GM12878 (cell line): ENCODE measurements at places on chromosomes 7 and 10.

- DNase-seq = no peak
Observed at GRCh38 chr7:69147631-69148030, 450.6 kb upstream of the AUTS2 start.

DNA sequence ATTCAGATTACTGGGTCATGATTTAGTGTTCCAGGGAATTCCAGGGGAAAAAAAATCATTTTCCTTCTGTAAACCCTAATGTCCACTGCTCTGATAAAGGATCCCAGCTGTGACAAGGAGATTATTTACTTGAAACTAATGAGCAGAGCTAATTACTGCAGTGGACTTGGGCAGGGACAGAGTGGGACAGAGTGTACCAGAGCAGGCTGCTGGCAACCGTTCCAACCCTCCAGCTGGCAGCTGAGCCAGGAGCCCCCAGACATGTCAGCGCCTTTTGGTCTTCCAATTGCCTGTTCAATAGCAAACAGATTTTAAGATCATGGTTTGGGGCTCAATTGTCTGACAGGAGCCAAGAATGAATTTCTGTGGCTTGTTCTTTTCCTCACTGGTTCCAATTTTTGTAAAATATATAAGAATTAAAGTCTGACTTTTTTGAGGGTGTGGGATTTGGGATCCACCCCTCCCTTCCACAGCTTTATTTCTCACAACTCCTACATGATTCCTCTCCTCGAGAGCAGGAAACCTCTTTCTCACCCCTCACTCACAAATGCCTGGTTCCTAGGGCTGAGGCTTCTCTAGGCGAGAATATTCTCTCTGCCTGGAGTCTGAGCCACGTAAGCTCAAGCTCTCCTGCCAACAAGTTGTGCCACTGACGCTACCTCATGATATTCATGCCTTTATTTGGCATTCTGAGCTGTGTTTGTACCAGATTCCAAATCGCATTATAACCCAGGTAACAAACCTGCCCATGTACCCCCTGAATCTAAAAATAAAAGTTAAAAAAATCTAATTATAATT, 20.6 kb upstream of the FAM180A start:
- no peak for DNase-seq

DNA sequence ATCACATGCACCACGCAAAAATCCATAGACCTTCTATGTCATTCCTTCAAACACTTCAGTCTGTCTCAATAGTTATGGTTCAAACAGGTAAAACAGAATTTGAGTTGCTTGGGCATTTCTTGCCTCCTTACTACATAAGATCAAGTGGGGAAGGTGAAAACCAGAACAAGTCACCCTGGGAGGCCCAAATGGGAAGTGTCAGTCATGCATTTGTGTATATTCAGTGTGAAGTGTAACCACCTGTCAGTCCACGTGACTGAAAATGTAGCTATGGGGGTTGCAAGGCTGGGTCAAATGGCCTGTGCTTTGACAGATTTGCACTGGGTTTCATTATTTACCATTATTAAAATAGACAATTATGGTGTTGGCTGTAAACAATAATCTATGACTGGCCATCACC, 176.6 kb upstream of the VIPR2 start:
- no peak for DNase-seq

DNA sequence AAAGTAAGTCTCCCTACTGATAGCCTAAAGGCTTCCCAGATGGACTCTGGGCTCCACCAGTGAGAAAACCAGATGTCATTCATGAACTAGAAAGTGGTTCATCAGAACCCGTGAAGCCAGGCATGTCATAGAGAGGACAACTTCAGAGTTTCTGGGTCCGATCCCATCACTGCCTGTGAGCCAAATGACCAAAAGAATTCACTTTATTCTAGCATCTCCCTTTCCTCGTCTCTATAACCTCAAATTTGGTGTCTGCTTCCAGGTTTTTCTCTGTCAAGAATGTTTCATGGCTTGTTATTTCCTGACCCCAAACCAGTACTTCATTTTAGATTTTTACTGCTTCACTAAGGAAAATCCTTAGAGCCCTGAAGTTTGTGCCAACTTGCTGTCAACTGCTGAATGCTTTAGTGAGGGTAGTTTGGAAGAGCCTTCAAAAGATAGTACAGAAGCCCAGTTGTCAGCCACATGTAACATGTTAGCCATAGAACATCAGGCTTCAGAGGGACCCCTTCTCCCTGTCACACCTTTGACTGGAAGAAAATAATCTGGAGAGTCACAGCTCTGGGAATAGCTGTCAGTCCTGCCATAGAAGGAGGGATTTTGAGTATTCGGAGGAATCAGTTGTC, 34.0 kb downstream of the ITGB8 start:
- no peak for DNase-seq

DNA sequence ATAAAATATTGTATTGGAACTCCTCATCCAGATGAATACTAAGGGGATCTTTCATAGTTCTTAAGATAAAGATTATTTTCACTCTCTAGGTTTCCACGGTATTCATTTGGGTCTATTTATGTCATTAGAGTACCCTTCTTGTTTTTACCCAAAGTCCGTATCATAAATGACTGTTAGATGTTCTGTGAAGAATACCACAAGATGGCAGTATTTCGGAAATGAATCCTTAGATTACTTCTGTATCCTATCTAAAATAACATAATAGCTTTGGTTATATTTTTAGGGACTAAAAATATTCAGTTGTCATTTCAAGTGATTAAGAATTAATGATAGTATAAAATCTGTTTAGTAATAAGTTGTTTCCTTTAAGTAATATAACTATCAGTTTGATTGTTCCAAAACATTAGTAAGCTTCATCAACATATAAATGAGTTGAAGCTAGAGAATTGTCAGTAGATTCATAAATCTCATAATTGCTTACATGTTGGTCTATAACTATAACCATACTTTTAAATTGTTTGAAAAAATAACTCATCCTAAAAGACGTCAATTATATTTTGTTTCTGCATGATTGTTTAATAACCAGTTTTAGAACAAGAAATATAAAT, 337.5 kb upstream of the KCND2 start:
- no peak for DNase-seq

GRCh38 chr10:88687853-88688467, 18.1 kb upstream of the LIPK start:
- no peak for DNase-seq

DNA sequence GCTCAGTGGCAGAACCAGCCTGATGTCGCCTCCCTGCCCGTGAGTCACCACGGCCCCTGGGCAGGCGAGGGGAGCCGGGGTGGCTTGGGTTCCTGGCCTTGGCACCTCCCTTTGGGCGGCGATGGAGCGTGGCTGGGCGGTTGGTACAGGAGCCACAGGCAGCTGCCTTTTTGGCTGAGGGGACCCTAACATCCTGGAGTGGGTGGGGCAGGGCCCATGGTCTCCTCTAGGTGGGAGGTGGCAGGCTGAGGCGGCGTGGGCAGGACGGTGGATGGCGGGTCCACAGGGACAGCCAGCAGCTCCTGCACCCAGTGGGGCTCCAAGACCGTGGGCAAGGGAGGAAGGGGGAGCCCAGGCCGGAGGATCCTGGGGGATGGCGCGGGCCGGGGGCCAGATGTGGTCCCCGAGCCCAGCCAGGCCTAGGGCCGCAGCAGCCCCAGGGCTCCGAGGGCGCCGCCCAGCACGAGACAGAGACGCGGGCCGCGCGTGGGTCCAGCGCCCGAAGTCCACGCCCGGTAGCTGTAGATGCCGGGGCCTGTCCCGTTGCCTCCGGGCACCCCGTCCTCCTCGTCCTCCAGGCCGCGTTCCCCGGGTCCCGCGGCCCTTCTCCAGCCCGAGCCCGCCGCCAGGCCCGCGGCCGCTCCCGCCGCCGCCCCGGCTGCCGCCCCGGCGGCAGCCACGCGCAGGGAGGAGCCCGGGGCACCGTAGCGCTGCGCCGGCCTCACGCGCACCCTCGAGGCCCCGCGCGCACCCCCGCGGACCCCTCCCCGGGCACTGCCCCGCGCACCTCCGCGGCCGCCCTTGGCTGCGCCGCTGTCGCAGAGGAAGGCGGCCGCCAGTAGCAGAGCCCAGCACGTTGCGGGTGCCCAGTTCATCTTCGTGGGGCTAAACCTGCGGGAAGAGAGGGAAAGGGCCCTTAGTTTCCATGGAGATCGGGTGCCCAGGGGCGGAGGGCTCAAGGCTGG, 1.3 kb downstream of the SPRN start:
- DNase-seq = no peak

GRCh38 chr7:157271991-157272324, 64.8 kb upstream of the DNAJB6 start:
- no peak for DNase-seq

DNA sequence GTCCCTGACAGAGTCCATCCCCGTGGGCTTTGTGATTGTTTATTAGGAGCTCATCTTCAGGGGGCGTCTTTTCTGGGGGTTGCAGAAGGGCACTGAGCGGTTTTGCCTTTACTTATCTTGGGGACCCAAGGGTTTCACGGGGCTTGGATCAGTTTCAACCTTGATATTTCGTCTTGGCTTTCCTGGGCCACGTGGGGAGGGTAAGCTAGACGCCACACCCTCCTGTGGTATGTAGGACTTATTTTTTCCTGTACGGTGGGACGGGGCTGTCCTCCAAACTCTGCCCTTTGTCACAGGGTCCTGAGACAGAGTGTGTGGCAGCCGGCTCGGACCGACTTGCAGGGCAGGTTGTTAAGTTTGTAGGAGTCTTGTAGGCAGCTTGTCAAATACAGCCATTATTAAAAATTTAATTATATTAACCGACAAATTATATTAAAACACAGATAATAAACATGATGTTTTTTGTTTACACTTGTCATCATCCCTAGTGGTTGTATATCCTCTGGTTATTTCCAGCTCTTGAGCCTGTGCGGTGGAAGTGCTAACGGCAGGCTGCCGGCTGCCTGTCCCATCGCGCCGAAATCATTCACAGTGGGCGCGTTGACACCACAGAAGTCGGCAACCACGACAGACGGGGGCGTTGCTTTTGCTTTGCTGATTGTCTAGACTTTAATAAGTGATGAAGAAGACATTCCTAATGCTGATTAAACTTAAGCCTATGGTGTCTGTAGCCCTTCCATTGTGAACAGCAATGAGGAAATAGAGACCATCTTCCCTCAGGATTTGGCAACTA, 193.2 kb downstream of the DNAJB6 start:
- no peak for DNase-seq

GRCh38 chr7:55521512-55521911, 50.8 kb downstream of the VOPP1 start:
- DNase-seq = no peak

DNA sequence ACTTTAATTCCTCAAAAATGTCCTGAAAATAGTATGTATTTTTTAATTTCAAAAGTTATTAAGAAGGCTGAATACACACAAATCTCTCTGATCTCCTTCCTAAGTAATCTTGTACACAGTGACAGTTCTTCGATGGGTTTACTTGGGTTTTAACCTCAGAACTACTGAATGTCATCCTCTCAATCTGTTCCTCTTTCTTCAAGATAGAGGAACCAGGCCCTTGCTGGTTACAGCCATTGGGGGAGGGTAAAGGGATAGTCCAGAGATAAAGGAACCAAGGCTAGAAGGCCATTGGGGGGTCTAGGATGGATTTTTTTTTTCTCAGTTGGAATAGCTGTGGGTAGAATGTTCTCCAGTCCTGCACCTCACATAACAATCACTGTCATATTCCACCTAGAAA, 224.9 kb downstream of the SKIDA1 start:
- no peak for DNase-seq

GRCh38 chr7:137628216-137628615, 218.6 kb downstream of the DGKI start:
- DNase-seq = no peak

DNA sequence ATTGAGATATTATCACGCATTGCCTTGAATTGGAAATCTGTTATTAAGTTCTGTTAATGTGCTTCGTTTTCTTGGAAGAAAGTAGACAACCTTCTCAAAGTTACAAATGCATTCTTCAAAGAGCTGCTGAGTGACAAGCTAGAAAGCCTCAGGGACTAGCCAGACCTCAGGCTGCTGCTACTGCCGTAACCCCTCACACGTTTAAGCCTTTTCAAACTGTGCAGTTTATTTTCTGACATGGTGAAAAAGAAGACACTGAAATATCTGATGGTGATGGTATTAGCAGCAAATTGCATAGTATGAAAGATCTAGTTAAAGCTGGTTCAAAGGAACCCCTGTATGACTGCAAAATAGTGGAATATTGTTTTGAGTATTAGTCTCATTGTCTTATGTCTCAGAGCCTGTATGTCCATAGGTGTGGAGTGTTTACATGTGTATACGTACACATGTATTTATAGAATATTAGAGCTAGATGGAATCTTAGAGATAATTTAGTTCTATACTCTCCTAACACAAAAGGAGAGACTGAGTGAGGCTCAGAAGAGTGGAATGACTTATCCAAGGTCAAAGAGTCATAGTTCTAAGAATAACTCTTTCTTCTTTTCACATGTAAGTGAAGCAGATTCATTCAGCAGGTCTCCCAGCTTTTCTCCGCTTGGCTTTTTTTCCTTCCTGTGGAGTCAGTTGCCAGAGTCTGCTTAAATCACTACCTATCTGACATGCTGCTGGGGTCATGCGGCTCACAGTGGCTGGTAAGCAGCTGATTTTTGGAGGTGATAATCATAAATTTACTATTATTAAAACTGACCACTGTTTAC, 431.9 kb downstream of the PLXDC2 start:
- no peak for DNase-seq

GRCh38 chr10:71754562-71754961, 18.8 kb downstream of the VSIR start:
- DNase-seq = no peak

GRCh38 chr10:103742824-103743223, 112.6 kb downstream of the SH3PXD2A start:
- no peak for DNase-seq

- DNase-seq = peak; percentile 60
Observed at GRCh38 chr7:22640269-22640668, 86.7 kb upstream of the IL6 start.

DNA sequence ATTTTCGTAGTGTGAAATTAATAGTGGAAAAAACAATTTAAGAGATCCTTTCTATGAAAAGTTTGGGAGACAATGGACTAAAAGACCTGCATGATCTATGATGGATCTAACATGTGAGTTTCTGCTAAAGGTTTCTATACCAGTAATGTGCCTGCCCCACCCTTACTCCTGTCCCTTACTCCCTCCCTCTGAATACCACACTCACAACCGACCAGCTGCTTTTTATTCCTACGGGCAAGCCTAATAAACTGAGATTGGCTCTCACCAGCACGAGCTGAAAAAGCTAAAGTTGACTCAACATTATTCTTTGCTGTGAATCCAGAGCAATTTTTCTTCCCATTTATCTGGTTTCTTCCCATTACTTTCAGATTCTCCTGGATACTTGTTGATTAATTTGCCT, 17.8 kb upstream of the REEP3 start:
- no peak for DNase-seq

DNA sequence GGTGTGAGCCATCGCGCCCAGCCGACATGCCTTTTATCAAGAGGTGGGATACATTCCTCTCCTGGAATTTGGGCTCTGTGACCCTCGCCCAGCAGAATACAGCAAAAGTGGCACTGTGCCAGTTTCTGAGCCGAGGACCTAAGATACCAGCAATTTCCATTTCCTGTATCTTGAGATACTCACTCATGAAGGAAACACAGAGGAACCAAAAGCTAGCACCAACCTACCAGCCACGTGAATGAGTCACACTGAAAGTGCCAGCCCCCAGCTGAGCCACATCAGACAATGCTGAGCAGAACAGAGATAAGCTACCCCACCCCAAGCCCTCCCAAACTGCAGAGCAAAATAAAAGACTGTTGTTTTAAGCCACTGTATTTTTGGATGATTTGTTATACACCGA, 56.3 kb downstream of the CACUL1 start:
- DNase-seq = peak; percentile 80

GRCh38 chr10:87634311-87634710, 25.4 kb upstream of the PAPSS2 start:
- no peak for DNase-seq
